GM12864 (cell line): ENCODE measurements at places on chromosomes 11 and 22.

DNA sequence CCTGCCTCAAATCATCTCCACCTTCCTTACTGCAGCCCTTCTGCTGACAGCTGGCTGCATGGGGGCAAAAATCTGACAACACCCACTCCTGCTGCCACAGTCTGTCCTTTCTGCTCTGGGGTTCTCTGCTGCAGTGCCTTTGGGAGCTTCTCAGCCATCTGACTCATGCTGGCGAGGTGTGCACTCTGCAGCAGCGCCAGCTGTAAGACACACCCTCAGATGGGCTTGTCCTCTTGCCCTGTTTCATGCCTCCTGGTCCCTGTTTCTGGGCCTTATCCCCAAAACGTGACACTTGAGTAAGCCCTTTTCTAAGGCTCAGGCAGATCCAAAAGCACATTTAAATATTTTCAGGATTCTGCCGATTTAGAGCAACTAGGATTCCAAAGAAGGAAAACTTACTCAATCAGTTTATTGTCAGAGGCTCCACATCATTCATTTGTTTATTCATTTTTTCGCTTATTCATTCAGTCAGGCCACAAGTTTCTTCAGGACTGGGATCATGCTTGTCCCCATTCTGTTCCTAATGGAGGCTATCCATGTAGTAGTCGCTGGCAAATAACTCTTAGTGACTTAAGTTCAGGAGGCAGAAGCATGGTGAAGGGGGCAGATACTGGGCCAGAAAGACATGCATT, 60.2 kb downstream of the SMIM38 start:
- DNase-seq: no peak

DNA sequence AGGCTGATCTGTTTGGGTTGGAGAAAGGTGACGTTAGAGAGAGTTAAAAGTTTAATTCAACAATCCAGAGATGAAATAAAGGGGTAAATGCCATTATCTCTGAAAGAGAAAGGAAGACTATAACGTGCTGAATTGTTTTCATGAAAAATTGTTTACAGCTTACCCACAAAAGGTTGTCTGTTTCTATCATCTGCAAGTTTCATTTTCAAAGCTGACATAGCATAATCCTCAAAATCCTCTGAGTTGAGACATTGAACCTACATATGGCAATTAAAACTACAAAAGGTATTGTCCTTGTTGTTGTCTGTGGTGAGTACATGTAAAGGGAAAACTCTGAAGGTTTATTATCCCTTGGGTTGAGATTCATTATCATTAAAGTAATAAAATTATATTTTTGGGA, 569.9 kb downstream of the LUZP2 start:
- no peak for DNase-seq

- no peak for DNase-seq
These were observed 119.1 kb downstream of the RRM1 start for GRCh38 chr11:4213746-4214145.

DNA sequence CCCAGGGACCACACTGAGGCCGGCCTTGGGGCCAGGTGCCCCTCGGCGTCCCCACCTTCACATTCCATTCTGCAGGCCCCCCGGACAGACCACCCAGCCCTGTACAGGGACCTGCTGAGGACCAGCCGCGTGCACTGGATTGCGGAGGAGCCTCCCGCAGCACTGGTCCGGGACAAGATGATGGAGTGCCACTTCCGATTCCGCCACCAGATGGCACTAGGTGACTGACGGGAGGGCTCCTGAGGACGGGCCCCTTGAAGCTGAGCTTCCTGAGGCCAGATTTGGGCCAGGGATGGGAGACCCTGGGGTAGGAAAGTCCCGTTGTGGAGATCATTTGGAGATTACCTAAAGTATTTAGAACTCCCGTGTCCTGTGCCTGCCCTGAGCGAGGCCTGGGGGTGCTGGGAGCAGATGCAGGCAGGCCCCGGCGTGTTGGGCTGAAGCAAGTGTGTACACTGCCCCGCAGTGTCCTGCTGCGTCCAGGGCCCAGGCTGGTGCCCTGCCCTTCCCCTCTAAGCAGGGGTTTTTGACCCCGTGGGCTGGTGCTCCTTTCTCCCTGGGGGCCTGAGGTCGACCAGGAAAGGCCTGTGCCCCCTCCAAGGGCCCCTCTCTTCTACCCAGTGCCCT, 20.0 kb downstream of the TRMU start:
- DNase-seq: no peak

DNA sequence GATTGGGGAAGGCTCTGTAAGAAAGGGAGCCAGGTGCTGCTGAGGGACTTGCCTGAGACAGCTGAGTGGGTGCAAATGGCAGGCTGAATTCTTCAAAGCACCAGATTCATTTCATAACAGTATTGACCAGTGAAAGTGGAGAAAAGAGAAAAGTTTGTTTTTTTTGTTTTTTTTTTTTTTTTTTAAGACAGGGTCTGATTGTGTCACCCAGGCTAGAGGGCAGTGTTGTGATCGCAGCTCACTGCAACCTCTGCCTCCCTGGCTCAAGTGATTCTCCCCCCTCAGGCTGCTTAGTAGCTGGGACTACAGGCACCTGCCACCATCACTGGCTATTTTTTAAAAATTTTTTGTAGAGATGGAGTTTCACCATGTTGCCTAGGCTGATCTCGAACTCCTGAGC, 494.0 kb downstream of the MIAT start:
- DNase-seq: no peak

DNA sequence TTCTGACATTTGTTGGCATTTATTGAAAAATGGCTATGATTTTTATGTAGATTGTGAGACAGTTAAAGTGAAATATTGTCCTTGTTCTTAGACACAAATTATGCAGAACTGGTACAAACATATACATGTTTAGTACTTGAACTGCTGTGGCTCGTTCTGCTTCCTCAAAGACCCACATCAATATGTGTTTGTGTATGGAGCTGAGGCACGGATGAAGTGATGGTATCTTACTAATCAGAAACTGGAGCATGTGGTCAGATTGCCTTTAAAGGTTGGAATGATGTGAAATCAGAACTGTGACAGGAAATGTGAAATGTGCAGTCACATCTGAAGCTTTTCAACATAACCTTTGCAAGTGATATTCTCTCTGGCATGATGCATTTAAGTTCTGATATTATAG, 130.4 kb downstream of the NAV2 start:
- DNase-seq: no peak
